Glutamatergic neuron (in vitro differentiated cells): ENCODE measurements at places on chromosomes 12 and 14. TPM values are rescaled to one million over a fixed set of nuclear protein-coding genes. Genes with fewer than 3 reads are reported as not detected.

DNA sequence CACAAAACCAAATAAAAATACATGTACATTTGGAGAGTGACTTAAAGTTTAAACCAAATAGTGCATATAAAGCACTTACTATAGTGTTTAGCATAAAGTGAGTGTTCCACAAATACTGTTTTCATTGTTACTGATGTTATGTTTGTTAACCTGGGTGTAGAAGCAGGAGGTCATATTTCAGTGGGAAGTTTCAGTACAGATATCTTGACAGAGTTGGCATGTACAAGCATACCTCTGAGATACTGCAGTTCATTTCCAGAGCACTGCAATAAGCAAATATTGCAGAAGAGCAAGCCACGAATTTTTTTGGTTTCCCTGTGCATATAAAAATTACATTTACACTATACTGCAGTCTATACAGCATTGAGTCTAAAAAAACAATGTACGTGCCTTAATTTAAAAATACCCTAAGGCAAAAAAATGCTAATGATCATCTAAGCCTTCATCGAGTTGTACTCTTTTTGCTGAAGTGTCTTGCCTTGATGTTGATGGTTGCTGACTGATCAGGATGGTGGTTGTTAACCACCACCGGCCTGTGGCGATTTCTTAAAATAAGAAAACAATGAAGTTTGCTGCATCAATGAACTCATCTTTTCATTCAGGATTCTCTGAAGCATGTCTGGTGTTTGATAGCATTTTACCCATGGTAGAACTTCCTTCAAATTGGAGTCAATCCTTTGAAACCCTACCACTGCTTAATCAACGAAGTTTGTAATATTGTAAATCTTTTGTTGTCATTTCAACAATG lies 361.1 kb upstream of the RPL10L start:
- H3K4me1 ChIP-seq: no peaks in the 10 kb centered on the region
- no peaks in the 10 kb centered on the region for H3K36me3 ChIP-seq
- H3K27me3 ChIP-seq: no peaks in the 10 kb centered on the region
- DNase-seq: no peak
- H3K27ac ChIP-seq: no peak overlapping the region

GRCh38 chr12:80551897-80552296 lies 107.9 kb downstream of the PTPRQ start:
- no peak for DNase-seq
- no peaks in the 10 kb centered on the region for H3K27me3 ChIP-seq
- no peaks in the 10 kb centered on the region for H3K36me3 ChIP-seq
- no peaks in the 10 kb centered on the region for H3K4me1 ChIP-seq
- H3K4me3 ChIP-seq: no peak overlapping the region
- H3K27ac ChIP-seq: no peak overlapping the region

- DNase-seq: no peak
- H3K27me3 ChIP-seq: no peaks in the 10 kb centered on the region
- H3K36me3 ChIP-seq: no peaks in the 10 kb centered on the region
- H3K4me3 ChIP-seq: no peak overlapping the region
- H3K4me1 ChIP-seq: peaks cover 14% of the 10 kb centered on the region
These were observed 16.0 kb downstream of the FNTB start for GRCh38 chr14:65002586-65003210.

DNA sequence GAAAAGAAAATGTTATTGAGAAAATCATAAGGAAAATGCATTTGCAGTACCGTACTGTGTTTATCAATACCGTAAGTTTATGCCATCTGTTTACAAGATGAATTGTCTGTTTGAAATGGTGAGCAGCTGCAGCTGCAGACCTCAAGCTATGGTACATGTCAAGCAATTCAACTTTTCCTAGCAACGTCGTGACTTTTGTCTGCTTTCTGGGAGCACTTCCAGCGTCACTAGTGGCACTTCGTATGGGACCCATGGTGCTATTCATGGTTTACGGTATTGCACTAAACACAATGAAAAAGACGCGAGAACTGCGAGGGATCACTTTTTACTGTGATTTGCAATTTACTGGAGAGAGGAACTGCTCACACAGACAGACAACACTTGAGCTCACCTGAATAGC lies 160.8 kb downstream of the UNC79 start:
- H3K4me1 ChIP-seq: no peaks in the 10 kb centered on the region
- no peak for DNase-seq
- no peak overlapping the region for H3K27ac ChIP-seq
- H3K27me3 ChIP-seq: no peaks in the 10 kb centered on the region

DNA sequence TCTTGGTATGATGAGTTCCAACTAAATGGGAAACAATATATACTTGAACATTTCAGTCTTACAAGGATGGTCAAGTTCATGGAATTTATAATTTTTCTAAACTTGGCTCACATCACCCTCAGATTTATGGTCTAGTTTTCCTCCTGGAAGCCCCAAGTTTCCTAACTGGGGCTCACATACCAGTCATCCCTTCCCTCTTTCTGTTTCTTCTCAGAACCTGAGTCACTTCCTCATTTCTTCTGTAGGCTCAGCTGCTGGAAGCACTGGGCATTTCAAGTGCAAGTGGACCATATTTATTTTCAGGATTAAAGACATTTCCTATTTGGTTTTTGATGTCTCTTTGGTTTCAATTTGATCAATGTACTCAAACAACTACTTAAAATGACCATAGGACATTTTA lies 55.4 kb downstream of the GRIP1 start:
- no peaks in the 10 kb centered on the region for H3K36me3 ChIP-seq
- H3K27ac ChIP-seq: no peak overlapping the region
- H3K4me3 ChIP-seq: no peak overlapping the region
- H3K4me1 ChIP-seq: peaks cover 9% of the 10 kb centered on the region

The RNASE12 gene
- total RNA-seq: not detected

- H3K27ac ChIP-seq: no peak overlapping the region
- H3K4me3 ChIP-seq: no peak overlapping the region
- DNase-seq: no peak
- H3K36me3 ChIP-seq: no peaks in the 10 kb centered on the region
- no peaks in the 10 kb centered on the region for H3K27me3 ChIP-seq
- H3K4me1 ChIP-seq: no peaks in the 10 kb centered on the region
These were observed 126.8 kb upstream of the CPM start for GRCh38 chr12:69059465-69060457.

DNA sequence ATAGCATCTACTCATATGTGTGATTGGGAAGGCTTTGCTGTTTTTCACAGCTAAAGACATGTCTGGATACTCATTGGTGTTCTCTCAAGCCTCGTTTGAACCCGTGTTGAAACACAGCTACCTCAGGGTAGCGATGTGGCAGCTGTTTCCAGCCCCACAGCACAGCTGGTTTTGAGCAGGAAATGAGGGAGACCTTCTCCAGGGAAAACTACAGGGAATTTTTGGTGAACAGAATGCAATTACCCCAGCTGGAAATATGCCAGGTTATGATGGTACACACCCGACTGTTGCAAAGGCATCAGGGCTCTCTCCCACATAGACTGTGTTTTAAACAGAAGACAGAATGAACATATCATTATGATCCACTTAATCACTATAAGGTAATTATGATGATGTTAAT lies 828.9 kb downstream of the VRK1 start:
- H3K27me3 ChIP-seq: peaks cover under 1% of the 10 kb centered on the region
- no peak overlapping the region for H3K4me3 ChIP-seq
- H3K36me3 ChIP-seq: no peaks in the 10 kb centered on the region
- H3K4me1 ChIP-seq: peaks cover 6% of the 10 kb centered on the region
- no peak for DNase-seq
